ENCODE measurements at places on chromosomes 16 and 17.
A peak's percentile ranks its signal among the peaks of the same experiment; 100 is the strongest.

- no peak for DNase-seq
These were observed 7.8 kb downstream of the ABR start for GRCh38 chr17:1171953-1172352.

DNA sequence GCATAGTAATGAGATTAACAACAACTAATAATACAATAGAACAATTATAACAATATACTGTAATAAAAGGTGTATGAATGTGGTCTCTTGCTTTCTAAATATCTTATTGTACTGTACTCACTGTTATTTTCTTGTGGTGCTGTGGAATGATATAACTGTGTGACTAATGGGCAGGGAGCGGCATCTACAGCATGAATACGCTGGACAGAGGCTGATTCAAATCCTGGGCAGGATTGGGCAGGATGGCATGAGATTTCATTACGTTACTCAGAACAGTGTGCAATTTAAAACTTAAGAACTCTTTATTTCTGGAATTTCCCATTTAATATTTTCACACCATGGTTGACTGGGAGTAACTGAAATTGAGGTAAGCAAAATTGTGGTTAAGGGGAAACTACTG, 1239.8 kb upstream of the GOT2 start:
- DNase-seq, result no peak

DNA sequence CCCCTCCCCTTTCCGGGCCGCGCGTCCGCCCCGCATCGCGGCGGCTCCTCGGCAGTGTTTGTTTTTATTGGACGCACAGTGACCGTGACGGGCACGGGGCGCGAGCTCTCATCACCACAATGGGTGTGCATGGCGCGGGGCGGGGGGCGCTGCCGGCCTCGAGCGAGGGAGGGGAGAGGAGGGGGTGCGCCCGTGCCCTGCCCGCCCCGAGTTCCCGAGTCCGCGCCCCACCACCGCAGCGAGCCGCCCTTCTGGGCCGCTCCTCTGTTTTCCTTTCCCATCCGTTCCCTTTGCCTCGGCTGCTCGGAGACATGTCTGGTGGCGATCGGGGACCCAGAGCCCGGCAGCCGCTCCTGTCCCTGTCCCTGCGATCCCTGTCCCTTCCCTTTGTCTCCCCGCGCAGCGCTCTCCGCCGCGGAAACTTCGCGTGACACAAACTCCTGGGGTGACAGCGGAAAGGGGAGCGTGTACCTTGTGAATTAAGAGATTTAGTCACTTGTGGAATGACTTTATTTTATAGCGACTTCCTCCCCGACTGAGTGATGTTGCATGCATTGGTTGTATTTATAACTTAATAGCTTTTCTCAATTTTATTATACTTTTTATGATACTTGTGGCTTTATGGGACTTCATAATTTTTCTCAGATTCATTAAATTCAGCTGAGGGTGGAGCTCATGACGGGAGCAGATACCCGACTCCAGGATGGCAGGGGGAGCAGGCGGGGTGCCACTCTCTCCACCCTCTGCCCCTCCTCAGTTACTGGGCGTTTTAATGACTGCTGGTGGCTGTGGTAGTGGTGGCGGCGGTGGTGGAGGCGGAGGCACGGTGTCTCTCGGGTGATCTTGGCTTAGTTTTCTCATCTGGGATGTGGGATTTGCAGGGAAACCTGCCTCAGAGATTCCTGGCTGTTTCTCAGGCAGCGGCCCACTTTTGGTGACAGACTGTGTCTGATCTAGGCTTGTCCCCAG, 40.8 kb downstream of the MRM1 start:
- DNase-seq, result no peak

- no peak for DNase-seq
These were observed 9.7 kb downstream of the RMI2 start for GRCh38 chr16:11354733-11355574.

- no peak for DNase-seq
These were observed 78.8 kb upstream of the CBX4 start for GRCh38 chr17:79917902-79918484.

DNA sequence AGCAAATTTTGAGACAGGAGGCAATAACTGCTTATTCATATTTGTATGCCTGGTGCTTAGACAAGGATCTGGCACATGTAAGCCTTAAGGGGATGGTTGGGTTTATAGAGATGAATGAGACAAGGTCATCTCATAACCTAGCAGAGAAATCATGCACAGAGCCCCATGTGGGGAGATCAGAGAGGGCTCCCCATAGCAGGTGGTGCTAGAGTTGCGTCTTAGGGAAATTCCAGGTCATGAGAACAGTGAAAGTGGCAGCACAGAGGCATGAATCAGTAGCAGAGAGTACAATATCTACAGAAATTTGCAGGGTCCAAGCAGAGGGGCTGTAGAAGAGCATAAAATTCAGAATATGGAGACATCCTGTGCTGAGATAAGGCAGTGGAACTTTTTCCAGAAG, 57.3 kb downstream of the SLC6A2 start:
- DNase-seq, result no peak

- DNase-seq, result peak; percentile 38
These were observed 8.4 kb upstream of the TAT start for GRCh38 chr16:71585318-71585703.

DNA sequence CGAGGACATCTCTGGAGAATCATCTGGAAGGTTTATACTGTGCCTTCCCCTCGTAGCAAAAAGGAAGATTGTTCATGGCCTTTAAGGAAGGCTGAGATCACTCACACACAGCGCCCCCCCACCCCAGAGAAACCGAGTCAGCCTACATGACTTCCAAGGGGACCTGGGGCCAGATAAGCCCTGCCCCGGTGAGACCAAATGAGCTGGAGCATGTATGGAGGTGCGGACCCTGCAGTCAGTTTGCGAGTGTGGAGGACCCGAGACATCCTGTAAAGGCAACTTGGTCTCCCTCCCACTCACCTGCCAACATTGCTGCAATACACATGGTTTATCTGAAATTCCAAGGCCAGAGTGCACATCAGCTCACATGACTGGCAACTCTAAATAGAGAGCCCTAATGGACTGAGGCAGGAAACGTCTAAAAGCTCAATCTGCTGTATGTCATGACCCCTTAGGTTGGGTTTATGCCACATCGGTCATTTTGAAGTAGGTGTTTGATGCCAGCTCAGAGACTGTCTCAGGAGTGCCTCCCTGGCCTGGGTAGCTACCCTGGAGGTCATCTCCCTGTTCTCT, 233.6 kb downstream of the CPPED1 start:
- no peak for DNase-seq

DNA sequence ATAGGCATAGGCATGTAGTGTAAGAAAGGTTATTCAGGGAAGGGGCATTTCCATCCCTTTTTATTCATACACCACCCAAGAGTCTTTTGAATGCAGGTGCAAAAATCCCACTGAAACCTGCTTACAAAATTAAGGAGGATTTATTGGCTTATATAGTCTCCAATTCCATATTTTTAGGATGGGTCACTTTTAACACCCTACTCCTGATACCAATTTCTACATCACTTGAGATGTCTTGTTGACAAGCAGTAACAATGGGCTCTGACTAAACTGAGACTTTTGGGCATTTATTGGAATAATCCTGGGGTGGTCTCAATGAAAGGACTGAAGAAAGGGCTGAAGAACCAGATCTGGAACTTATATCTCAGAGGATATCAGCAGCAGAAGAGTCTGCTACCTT, 18.9 kb upstream of the NKD1 start:
- DNase-seq, result no peak

DNA sequence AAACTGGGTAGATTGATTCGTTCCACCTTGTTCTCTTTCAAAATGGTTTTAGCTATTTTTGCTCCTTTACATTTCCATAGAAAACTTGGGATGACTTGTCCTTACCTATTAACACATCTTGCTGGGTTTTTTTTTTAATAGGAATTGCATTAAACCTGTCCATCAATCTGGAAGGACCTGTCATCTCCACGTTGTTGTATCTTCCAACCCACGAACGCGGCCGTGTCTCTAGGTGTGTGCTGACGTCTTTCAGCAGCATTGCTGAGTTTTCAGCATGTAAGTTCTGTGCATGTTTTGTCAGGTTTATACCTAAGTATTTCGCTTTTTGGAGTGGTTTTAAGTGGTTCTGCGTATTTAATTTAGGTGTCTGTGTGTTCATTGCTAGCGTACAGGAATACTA, 60.4 kb upstream of the GNG13 start:
- no peak for DNase-seq

DNA sequence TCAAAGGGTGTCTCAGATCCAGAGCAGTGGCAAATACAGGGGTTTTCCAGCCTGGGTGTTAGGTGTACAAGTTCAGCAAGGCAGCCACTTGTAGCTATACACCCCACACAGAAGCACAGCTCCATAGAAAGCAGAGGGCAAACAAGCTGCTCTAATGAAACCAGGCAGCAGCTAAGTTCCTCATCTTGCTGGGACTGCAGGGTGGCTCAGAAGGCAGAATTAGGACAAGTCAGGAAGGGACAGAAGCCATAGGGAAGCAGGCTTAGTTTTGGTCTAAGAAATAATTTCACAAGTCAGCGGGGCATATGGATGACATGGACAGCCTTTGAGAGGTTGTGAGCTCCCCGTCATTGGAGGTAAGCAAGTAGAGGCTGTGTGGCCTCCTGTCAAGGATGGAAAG, 23.7 kb downstream of the CNGB1 start:
- no peak for DNase-seq

DNA sequence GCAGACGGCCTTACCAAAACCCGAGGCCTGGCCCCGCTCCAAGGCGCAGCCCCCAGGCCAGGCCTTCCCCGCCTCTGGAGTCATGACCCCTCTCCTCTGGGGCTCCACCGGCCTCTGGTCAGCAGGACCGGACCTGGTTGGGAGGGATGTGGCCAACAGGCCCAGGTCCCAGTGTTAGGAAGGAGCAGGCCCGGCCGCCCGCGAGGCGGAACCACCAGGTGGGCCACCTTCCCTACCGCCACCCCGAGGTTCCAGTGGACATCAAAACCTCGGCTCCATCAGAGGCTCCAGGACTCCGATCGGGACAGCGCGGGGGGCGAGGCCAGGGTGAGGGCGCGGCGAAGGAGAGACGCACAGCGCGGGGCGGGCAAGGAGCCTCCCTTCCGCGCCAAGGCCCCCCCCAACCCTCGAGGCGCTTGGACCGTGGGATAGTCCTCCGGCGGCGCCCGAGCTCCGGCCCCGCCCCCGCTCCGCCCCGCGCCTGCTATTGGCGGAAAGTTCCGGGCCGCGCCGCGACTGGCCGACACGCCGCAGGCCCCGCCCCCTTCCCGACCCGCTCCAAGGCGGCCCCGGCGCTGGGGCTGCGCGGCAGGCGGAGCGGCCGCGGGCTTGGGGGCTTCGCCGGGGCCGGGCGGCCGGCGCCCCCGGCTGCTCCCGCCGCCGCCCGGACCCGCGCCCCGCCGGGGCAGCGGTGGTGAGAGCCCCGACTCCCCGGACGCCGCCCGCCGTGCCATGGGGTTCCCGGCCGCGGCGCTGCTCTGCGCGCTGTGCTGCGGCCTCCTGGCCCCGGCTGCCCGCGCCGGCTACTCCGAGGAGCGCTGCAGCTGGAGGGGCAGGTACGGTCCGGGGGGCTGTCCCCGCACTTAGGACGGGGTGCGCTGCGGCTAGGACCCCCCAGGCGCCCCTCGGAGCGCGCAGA, at the start of gene METRN:
Gene METRN (plus strand): TSS at position 561 of the 919 bp plus-strand sequence. CDS start 172 bp downstream, at position 733.
- peak; percentile 91 for DNase-seq

- DNase-seq, result peak; percentile 80
These were observed 1.2 kb upstream of the TCAP start for GRCh38 chr17:39663688-39664580.

DNA sequence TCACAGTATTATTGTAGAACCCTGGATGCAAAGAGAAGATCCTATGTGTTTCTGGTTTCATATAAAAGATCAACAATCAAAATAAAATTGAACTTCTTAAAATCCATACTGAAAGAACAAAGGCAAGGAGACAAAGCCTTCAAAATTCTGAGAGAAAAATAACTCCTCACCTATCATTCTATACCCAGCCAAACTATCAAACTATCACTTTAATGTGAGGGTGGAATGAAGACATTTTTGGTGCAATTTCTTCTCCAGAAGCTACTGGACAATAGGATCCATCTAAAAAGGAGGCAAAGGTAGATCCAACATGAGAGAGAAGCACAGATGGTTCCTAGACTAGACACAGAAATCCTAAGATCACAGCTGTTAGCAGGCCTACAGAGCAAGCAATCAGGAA, 71.1 kb downstream of the CPPED1 start:
- DNase-seq, result no peak

GRCh38 chr17:64441772-64442540, 7.0 kb upstream of the MILR1 start:
- no peak for DNase-seq

DNA sequence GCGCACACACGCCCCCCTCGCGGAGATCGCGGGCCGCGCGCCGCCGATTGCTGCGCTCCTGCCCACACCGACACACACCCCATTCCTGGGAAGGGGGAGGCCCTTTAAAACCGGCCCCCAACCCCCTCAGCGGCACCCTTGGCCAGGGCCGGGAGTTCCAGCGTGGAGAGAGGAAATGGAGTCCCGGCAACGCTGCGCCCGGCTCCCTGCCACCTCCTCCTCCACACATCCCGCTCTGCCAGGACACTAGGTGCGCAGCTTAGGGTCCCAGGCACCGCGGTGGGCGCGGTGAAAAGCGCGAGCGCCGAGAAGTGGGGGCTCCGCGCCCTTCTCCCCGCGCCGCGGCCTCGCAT, 397 bp downstream of the CDC42EP4 start:
- DNase-seq, result no peak

DNA sequence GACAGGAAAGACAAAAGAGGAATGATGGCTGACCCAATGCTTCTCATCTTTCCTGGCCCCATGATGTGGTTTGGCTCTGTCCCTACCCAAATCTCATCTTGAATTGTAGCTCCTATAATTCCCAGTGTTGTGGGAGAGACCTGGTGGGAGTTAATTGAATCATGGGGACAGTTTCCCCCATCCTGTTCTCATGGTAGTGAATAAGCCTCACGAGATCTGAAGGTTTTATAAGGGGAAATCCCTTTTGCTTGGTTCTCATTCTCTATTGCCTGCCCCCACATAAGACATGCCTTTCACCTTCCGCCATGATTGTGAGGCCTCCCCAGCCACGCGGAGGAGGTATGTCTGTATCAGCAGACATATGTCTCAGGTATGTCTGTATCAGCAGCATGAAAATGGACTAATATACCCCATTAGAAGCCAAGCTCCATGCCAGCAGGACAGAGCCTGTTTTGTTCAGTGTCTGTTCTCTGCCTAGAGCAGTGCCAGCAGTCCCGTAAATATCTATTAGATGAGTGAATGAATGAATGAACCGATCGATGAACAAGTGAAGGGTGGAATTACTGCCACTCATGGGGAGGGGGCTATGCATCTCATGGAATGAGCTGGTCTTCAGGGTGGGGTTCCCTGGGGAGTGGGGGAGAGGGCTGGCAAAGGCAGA, 304.4 kb downstream of the SOX9 start:
- DNase-seq, result no peak

DNA sequence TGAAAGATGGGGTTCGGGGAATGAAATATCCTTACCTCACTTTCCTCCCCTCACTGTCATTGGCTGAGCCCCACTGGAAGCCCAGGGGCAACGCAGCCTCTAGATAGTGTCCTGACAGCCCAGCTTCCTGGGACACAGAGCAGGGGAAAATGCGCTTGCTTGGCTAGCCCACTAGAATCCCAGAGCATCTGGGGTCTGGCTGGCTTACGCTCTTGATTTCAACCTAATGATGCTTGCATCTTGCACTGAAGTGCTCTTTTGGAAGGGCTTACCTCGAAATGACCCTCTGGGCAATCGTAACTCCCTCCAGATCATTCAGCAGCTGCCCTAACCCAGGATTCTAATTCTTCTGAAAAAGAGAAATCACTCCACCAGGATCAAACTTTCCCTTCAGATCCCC, 147.6 kb downstream of the SOX9 start:
- DNase-seq, result no peak

All from T47D (cell line).